ENCODE measurements at places on chromosomes 16 and 17.

- peak within 1 kb of the TSS; percentile 99 for H3K27ac ChIP-seq
- no peaks in the 10 kb centered on the region for H3K27me3 ChIP-seq
These were observed at the start of gene MED13 for GRCh38 chr17:62064791-62065563. TSS of gene MED13 (minus strand) at chr17:62065278. CDS start at chr17:62065205, 73 bp downstream.

DNA sequence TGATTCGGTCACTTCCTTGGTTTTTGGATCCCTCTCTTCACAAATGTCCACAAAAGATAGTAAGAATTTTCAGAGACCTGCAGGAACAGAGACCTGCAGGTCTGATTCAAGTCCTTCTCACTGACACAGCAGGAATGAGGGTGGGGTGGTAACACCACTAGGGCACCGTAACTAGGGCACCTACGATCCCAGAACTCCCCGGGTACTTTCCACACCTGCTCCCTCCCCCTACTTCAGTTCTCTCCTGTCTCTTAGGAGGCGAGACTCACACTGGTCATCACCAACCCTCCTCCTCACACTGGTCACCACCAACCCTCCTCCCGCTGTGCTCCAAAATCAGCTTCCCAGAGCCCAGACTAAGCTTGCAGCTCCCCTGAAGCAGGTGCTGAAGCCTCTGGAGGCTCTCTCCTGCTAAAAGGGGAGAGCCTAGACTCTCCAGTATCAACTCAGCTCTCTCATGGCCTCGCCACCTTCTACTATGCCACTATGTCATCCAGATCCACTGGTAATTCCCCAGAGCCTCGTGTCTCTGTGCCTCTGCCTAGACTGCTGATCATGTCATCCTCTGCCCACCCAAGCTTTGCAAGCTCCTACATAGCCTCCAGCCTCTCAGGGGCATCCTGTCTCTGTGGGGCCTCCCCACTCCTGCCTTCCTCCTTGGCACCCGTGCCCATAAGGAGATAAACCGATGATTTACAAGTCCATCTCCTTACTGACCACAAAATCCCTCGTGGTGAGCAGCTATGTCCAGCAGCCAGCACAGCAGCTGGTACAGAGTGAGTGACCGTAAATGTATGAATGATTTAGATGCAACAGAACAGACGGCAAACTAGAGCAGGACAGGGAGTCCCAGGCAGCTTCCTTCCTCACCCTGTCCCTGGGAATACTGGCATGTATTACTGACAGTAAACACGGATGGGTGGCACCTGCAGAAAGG lies 63.4 kb upstream of the GSG1L start:
- peaks cover 51% of the 10 kb centered on the region for H3K36me3 ChIP-seq
- no peak for DNase-seq
- no peak overlapping the region for H3K4me3 ChIP-seq
- H3K27ac ChIP-seq, result peak overlapping the region; percentile 72

GRCh38 chr16:14564861-14565687 lies 65.0 kb downstream of the PARN start:
- H3K36me3 ChIP-seq, result peaks cover 5% of the 10 kb centered on the region
- H3K4me3 ChIP-seq, result no peak overlapping the region
- no peak for DNase-seq
- peaks cover 13% of the 10 kb centered on the region for H3K4me1 ChIP-seq

- H3K36me3 ChIP-seq, result no peaks in the 10 kb centered on the region
- peaks cover 13% of the 10 kb centered on the region for H3K4me1 ChIP-seq
- DNase-seq, result no peak
- H3K27me3 ChIP-seq, result no peaks in the 10 kb centered on the region
- H3K4me3 ChIP-seq, result no peak overlapping the region
These were observed 71.0 kb upstream of the CORO6 start for GRCh38 chr17:29693751-29694150.

DNA sequence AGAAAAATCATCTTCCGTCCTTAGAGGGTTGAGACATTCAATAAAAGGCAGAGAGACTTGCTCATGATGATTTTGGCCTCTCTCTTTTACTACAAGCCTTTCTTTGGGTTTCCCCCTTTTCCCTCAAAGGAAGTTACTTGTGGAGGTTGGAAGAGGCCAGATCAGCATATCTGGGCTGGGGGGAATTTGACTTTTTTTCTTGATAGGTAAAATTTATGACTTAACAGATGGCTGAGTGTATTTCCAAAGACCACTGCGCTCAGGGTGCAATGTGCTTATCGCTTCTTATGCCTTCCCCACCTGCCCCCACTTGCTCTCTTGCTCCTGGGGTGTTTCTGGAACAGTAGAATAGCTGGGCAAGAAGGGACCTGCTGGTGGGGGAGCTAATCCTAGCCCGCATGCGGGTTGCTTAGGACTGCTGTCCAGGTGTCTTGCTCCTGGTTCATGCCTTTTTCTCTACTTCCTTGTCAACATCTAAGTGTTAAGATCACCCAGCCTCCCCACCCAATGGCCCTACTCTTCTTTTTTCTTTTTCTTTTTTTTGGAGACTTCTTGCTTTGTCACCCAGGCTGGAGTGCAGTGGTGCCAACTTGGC lies 131.9 kb downstream of the MSI2 start:
- peak overlapping the region; percentile 98 for H3K27ac ChIP-seq
- no peak overlapping the region for H3K4me3 ChIP-seq
- peaks cover 9% of the 10 kb centered on the region for H3K27me3 ChIP-seq
- H3K4me1 ChIP-seq, result peaks cover 51% of the 10 kb centered on the region

GRCh38 chr17:50774225-50774803 lies 7.0 kb upstream of the ANKRD40CL start:
- DNase-seq, result no peak
- H3K4me1 ChIP-seq, result peaks cover 5% of the 10 kb centered on the region
- no peak overlapping the region for H3K4me3 ChIP-seq
- no peak overlapping the region for H3K27ac ChIP-seq
- peaks cover 10% of the 10 kb centered on the region for H3K27me3 ChIP-seq
- H3K36me3 ChIP-seq, result no peaks in the 10 kb centered on the region

- H3K36me3 ChIP-seq, result no peaks in the 10 kb centered on the region
- no peak overlapping the region for H3K27ac ChIP-seq
- H3K4me1 ChIP-seq, result peaks cover 23% of the 10 kb centered on the region
These were observed 697 bp upstream of the SHISA9 start for GRCh38 chr16:12900599-12901203.

- H3K27me3 ChIP-seq, result peaks cover 10% of the 10 kb centered on the region
- H3K4me3 ChIP-seq, result no peak overlapping the region
- DNase-seq, result no peak
These were observed 9.4 kb upstream of the GCGR start for GRCh38 chr17:81794509-81794908.

DNA sequence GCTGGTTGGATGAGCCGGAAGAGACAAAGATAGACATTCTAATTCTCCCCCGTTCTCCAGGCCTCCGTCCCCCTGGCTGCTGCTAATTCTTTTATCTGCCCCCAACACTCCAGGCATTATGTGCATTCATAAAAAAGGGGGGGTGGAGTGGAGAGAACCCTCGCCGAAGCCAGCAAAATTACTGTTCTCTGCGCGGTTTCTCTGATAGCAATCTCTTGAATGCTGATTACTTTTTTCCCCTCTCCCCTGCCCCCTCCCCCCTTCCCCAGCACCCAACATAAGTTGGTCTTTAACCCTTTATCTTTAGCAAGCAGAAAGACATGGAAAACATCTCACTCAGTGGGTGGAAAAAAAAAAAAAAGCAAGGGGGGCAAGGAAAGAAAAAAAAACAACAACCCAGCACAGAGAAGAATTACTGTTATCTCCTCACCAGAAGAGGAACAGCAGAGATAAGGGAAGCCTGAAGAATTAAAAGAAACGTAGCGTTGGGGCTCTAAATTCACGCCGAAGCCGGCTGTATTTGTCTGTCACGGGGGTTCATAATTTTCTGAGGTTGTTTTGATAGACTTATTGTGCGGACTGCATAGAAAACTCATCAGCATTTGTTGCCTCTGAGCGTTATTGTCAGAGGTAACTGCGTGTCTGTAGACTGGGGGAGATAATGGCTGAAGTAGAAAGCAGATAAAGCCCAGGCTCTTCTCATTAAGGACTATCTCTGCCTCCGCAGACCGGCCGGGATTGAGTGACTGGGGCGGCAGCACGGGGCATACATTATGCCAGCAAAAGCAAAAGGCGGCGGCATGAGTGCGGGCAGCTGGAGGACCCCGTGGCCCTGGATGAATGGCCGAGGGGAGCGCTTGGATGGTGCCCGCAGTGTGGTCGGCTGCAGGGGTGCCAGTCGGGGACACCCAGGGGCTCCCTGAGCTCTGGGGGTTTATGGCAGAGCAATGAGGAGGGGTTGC lies 126.9 kb downstream of the MRM1 start:
- H3K27me3 ChIP-seq, result peaks cover 98% of the 10 kb centered on the region
- peak overlapping the region; percentile 26 for H3K4me3 ChIP-seq
- no peaks in the 10 kb centered on the region for H3K36me3 ChIP-seq

DNA sequence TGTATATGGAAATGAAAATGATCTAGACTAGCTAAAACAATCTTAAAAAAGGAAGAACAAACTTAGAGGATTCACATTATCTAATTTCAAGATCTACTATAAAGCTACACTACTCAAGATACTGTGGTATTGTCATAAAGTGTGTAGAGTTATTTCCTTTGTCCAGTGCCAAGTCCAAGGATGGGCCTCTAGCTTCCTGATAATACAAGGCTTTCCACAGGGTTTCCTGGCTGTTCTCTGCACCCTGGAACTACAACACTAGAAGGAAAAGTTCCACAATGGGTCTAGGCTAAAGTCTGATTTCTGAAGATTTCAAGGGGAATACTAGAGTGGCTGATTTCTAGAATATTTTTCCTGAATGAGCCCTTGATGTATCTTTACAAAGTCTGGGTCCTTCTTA lies 34.2 kb downstream of the TBC1D3B start:
- no peak for DNase-seq
- no peak overlapping the region for H3K4me3 ChIP-seq
- no peak overlapping the region for H3K27ac ChIP-seq
- no peaks in the 10 kb centered on the region for H3K4me1 ChIP-seq

- no peak overlapping the region for H3K4me3 ChIP-seq
- H3K27me3 ChIP-seq, result peaks cover 9% of the 10 kb centered on the region
- peaks cover 6% of the 10 kb centered on the region for H3K4me1 ChIP-seq
These were observed 20.3 kb upstream of the ZFPM1 start for GRCh38 chr16:88432753-88433152.

GRCh38 chr17:4771519-4772234 lies at the start of gene TM4SF5:
TSS of gene TM4SF5 (plus strand) at chr17:4771886. CDS start at chr17:4771923, 37 bp downstream.
- no peak within 1 kb of the TSS for H3K27ac ChIP-seq
- H3K4me1 ChIP-seq, result peaks cover 4% of the 10 kb centered on the region
- peaks cover 36% of the 10 kb centered on the region for H3K27me3 ChIP-seq
- DNase-seq, result no peak

DNA sequence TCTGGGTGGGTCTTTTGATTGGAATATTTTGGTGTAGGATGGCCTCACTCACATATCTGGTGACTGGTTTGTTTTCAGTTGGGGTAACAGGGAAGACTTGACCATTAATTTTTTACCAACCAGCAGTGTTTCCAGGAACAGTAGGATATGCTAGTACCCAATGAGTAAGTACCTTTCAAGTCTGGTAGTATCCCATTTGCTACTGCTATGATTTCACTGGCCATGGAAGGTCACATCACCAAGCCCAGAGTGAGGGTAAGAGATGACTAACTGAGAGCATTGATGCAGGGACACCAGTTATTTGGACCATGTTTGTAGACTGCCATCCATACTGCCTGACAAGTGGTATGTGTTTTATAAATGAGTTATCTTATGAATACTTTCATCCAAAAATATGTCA lies 277.7 kb downstream of the MAP2K6 start:
- H3K4me1 ChIP-seq, result no peaks in the 10 kb centered on the region
- H3K4me3 ChIP-seq, result no peak overlapping the region
- no peaks in the 10 kb centered on the region for H3K27me3 ChIP-seq
- H3K36me3 ChIP-seq, result no peaks in the 10 kb centered on the region
- no peak overlapping the region for H3K27ac ChIP-seq

- H3K4me1 ChIP-seq, result peaks cover 19% of the 10 kb centered on the region
- H3K4me3 ChIP-seq, result peak overlapping the region; percentile 95
- peak; percentile 45 for DNase-seq
These were observed 474 bp downstream of the CLN3 start for GRCh38 chr16:28491230-28491969.

DNA sequence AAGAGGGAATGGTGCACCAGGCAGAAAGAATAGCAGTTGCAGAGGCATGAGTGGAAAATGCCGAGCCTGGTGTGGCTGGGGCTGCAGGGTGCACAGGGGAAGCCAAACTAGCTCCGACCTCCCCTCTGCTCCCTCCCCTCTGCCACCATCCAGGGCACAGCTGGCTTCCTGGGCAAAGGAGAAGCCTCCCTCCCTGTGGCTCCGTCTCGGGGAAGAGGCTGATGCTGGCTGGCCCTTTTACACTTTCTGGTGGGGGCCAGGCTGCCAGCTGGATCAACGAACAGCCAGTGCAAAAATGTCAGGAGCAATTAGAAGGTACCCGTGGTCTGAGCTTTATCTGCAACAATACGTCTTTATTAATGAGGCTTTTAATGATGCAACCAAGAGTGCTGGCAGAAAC lies 37.1 kb upstream of the KCNJ12 start:
- H3K4me3 ChIP-seq, result no peak overlapping the region
- no peaks in the 10 kb centered on the region for H3K4me1 ChIP-seq
- DNase-seq, result no peak
- H3K36me3 ChIP-seq, result no peaks in the 10 kb centered on the region
- H3K27ac ChIP-seq, result no peak overlapping the region

- H3K4me1 ChIP-seq, result peaks cover 7% of the 10 kb centered on the region
- H3K27me3 ChIP-seq, result no peaks in the 10 kb centered on the region
- H3K27ac ChIP-seq, result peak overlapping the region; percentile 52
- no peak overlapping the region for H3K4me3 ChIP-seq
- peaks cover 28% of the 10 kb centered on the region for H3K36me3 ChIP-seq
- no peak for DNase-seq
These were observed 46.0 kb downstream of the BANP start for GRCh38 chr16:87996962-87997880.

GRCh38 chr17:36144014-36144413 lies 32.4 kb downstream of the TBC1D3B start:
- H3K27me3 ChIP-seq, result peaks cover 3% of the 10 kb centered on the region
- no peak overlapping the region for H3K27ac ChIP-seq
- no peak for DNase-seq
- H3K4me3 ChIP-seq, result no peak overlapping the region

DNA sequence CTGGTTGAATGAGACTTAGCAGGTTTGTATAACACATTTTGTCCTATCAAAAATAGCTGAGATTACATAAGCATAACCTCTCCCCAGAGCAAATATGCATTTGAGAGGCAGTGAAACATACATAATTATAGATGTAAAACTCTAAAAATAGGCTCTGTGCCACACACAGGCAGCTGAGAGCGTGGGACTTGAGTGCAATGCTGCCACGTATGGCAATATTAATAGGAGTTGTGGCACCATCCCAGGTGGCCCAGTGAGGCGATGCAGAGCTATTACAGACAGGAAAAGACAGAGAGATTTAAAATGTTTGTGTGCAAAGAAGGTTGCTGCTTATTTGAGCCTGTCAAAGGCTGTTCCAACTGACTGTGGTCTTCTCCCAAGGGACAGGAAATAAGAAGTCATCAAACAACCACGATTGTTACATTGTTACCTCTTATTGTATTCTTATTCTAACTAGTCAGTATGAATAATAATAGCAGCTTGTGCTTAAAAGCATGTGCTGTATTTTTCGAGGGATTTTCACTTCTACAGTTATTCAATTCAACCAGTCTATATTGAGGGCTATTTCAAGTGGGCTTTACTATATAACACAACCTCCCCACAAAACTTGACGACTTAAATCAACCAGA lies 116.5 kb downstream of the SALL1 start:
- no peaks in the 10 kb centered on the region for H3K36me3 ChIP-seq
- no peak overlapping the region for H3K27ac ChIP-seq
- H3K4me3 ChIP-seq, result no peak overlapping the region
- H3K4me1 ChIP-seq, result peaks cover 26% of the 10 kb centered on the region
- H3K27me3 ChIP-seq, result no peaks in the 10 kb centered on the region

GRCh38 chr16:23306199-23307100 lies 4.3 kb downstream of the SCNN1B start:
- H3K27me3 ChIP-seq, result peaks cover 76% of the 10 kb centered on the region
- no peak for DNase-seq
- H3K4me1 ChIP-seq, result peaks cover 5% of the 10 kb centered on the region
- no peaks in the 10 kb centered on the region for H3K36me3 ChIP-seq
- H3K4me3 ChIP-seq, result no peak overlapping the region

Data from nephron progenitor cell (in vitro differentiated cells).